Heart right ventricle (tissue), 16 donors: ENCODE measurements at places on chromosomes 3 and 15. TPM values are rescaled to one million over a fixed set of nuclear protein-coding genes. Genes with fewer than 3 reads are reported as not detected.

GRCh38 chr3:136232413-136232812 lies 17.7 kb upstream of the PCCB start:
- H3K4me3 ChIP-seq, result no peak overlapping the region
- no peaks in the 10 kb centered on the region for H3K4me1 ChIP-seq
- no peak overlapping the region for H3K27ac ChIP-seq

DNA sequence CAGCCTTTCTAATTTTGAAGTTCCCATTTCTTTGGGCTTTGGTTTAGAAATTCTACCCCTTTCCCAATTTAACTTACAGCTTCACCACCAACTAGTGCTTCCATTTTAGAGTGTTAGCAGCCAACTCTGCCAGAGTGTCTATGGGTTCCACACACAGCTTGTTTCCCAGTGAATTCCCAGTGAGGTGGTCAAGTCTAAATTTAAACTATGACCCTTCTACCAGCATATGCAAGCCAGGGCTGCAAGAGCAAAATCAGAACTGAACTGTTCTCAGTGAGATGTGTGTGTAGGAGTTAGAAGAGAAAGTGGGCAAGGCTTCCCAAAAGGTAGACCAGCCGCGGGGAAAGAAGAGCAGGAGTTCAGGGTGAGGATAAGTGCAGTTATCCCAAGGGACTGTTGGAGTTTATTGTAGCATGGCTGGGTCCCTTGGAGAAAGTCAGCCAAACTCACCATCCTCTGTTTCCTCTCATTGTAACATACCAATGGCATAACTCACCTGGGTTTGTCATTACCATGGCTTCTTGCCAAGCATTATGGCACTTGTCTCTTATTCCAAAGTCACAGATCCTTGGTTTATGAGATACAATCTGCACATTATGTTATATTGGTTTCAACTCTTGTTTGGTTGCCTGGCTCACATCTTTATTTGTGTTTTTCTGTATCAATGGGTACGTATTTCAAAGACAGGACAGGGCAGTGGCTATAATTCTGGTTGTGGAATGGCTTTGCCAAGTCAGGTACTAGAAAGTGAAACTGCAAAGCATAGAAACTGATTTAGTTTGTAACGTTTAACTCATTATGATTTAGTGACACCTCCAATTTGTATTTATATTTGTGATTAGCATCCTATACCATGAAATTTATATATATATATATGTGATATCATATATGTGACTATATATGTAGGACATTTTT lies 130.2 kb upstream of the UMPS start:
- DNase-seq, result peak; percentile 43
- H3K36me3 ChIP-seq, result no peaks in the 10 kb centered on the region
- H3K27ac ChIP-seq, result peak overlapping the region; percentile 46
- no peak overlapping the region for H3K4me3 ChIP-seq

Gene INTS14
- total RNA-seq, result 15.5 TPM

Gene MEIS2
- 56.3 TPM for total RNA-seq

GRCh38 chr15:90040618-90041017 lies 39.5 kb downstream of the ZNF710 start:
- no peaks in the 10 kb centered on the region for H3K36me3 ChIP-seq
- no peak for DNase-seq
- no peak overlapping the region for H3K27ac ChIP-seq
- H3K27me3 ChIP-seq, result no peaks in the 10 kb centered on the region
- H3K4me3 ChIP-seq, result no peak overlapping the region

- H3K27ac ChIP-seq, result no peak overlapping the region
- H3K4me1 ChIP-seq, result peaks cover 30% of the 10 kb centered on the region
- H3K27me3 ChIP-seq, result no peaks in the 10 kb centered on the region
- no peak for DNase-seq
- H3K36me3 ChIP-seq, result no peaks in the 10 kb centered on the region
These were observed 35.6 kb downstream of the AMOTL2 start for GRCh38 chr3:134338516-134339261.

DNA sequence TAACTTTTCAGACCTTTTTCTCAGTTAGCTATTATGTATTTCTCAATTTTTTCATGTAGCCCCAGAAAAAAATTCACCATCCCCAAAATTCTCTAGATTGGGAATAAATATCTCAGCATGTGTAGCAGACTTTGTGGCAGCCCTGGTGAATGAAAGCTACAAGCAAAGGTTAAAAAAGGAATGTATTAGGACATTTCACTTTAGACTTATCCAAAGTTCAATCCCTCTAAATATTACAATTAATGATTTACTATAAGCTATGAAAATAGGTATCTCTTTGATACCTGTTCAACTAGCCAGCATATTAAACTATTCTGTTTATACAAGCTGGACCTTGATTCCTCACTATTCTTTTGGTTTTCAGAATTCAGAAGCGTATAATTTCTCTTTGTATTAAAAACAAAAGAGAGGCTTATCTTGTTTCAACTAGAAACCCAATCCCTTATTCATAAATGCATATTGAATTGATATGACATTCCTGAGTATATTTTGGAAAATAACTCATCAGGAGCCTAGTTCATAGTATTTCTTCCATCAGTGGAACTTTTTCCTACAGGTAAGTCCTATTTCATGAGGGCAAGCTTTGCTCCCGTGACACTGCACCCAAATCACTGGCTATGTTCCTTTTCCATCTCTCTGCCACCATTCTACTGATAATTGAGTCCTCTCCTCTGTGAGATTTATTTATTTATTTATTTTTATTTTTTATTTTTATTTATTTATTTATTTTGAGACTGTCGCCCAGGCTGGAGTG lies 38.0 kb downstream of the WDR72 start:
- H3K4me3 ChIP-seq, result no peak overlapping the region
- H3K27me3 ChIP-seq, result no peaks in the 10 kb centered on the region
- no peak overlapping the region for H3K27ac ChIP-seq
- no peaks in the 10 kb centered on the region for H3K36me3 ChIP-seq
- DNase-seq, result no peak
- no peaks in the 10 kb centered on the region for H3K4me1 ChIP-seq

GRCh38 chr15:55060836-55061235 lies 135.9 kb downstream of the RSL24D1 start:
- DNase-seq, result no peak
- H3K4me1 ChIP-seq, result no peaks in the 10 kb centered on the region
- H3K27ac ChIP-seq, result no peak overlapping the region
- H3K4me3 ChIP-seq, result no peak overlapping the region
- no peaks in the 10 kb centered on the region for H3K27me3 ChIP-seq
- H3K36me3 ChIP-seq, result no peaks in the 10 kb centered on the region

GRCh38 chr15:40286794-40287193 lies 3.9 kb upstream of the ANKRD63 start:
- peaks cover 41% of the 10 kb centered on the region for H3K4me1 ChIP-seq
- peak overlapping the region; percentile 15 for H3K27ac ChIP-seq
- no peaks in the 10 kb centered on the region for H3K36me3 ChIP-seq
- DNase-seq, result no peak
